SJSA1 (cell line): ENCODE measurements at places on chromosomes 13 and 19. TPM values are rescaled to one million over a fixed set of nuclear protein-coding genes. Genes with fewer than 3 reads are reported as not detected.
A peak's percentile ranks its signal among the peaks of the same experiment; 100 is the strongest.

- DNase-seq, result no peak
- peaks cover 6% of the 10 kb centered on the region; the same call in 1 of the 2 replicates for H3K27me3 ChIP-seq
- no peaks in the 10 kb centered on the region for H3K36me3 ChIP-seq
- H3K27ac ChIP-seq, result no peak overlapping the region
- H3K4me3 ChIP-seq, result no peak overlapping the region
Observed at GRCh38 chr19:29837448-29837981, 25.7 kb downstream of the CCNE1 start.

DNA sequence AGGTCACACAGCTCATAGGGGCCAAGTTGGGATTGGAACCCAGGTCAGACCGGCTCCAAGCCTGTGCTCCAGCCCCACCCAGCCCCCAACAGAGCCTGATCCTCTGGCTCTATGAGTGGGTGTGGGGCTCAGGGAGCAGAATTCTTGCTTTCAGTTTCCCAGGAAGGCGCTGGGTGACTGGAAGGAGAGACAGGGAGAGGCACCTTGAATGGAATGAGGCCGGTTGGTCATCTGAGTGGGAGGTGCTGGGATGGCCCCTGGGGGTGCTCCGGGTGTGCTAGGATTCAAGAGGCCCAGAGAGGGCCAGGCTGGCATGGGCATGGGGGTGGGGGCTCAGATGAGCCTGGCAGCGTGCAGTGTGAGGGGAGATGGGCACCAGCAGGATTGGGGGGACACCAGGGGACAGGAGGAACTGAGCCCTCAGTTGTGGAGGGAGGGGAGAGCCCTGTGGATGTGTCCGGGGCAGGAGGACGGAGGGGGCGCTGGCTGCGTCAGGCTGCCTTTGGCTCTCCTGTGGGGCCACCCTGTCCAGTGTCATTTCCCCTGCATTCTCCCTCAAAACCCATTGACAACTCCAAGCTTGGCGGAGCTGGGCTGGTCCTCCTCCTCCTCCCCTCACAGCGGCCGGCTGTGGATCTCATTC, 31.2 kb upstream of the ANKRD10 start:
- no peak for DNase-seq
- no peak overlapping the region for H3K27ac ChIP-seq
- no peak overlapping the region for H3K4me3 ChIP-seq
- H3K36me3 ChIP-seq, result no peaks in the 10 kb centered on the region
- no peaks in the 10 kb centered on the region for H3K27me3 ChIP-seq

The KLK14 gene
- total RNA-seq, result not detected in 2 replicates

The OSCAR gene
- total RNA-seq, result not detected in 2 replicates

DNA sequence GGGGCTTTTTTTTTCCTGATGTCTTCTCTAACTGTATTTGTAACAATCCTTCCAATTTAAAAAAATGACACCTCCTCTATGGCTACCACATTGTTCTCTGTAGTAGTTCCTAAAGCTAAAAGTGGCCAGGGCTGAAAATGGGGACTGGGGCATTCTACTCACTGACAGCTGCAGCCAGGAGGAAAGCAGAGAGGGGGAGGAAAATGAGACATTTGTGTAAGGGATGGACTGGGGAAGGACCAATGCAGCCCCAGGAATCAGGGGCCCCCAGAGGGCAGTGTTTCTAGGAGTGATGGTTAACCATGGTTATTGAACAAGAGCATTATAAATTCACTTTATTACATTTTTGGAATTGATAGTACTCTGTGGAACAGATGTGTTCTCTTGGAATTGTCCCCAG, 34.3 kb upstream of the C1QTNF9 start:
- no peak overlapping the region for H3K27ac ChIP-seq
- no peaks in the 10 kb centered on the region for H3K27me3 ChIP-seq
- H3K4me1 ChIP-seq, result peaks cover 23% of the 10 kb centered on the region
- H3K36me3 ChIP-seq, result no peaks in the 10 kb centered on the region
- no peak overlapping the region for H3K4me3 ChIP-seq

DNA sequence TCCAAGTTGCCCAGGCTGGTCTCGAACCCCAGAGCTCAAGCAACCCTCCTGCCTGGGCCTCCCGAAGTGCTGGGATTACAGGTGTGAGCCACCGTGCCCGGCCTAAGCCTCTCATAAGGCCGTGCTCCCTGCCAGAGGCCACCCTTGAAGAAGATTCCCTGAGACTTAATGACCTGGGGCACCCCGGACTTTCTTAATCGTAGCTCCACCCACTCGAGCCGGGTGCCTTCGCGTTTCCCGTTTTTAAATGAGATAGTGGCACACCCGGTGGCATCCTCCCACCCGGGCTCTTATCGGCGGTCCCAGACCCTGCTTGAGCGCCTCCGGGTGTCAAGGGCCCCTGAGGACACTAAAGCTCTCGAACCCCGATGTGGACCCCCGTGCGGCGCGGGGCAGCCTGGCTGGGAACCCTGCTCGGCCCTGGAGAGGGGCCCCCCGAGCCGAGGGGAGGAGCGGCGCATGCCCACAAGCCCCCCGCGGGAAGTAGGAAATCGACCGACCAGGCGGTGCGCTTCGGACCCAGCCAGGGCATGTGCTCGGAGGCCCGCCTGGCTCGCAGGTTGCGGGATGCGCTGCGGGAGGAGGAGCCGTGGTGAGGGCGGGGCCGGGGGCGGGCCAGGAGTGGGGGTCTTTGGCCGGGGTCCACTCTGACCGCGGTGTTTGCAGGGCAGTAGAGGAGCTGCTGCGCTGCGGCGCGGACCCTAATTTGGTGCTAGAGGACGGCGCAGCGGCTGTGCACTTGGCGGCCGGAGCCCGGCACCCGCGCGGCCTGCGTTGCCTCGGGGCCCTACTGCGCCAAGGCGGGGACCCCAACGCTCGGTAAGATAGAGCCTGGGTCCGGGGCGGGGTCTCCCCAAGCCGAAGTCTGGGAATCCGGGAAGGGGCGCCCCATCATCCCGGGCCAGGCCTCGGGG, at the start of gene ANKLE1:
Gene ANKLE1 (plus strand): TSS at position 511 of the 914 bp plus-strand sequence. CDS start 20 bp downstream, at position 531.
- H3K27me3 ChIP-seq, result peaks cover 14% of the 10 kb centered on the region
- no peak within 1 kb of the TSS for H3K27ac ChIP-seq
- peaks cover 16% of the 10 kb centered on the region for H3K4me1 ChIP-seq
- DNase-seq, result no peak
- H3K36me3 ChIP-seq, result peaks cover 15% of the 10 kb centered on the region
- H3K4me3 ChIP-seq, result 0 out of 2 replicates have a peak within 1 kb of the TSS, but pooled peaks have one; percentile 6

GRCh38 chr13:29104461-29104860, 284.3 kb downstream of the MTUS2 start:
- H3K36me3 ChIP-seq, result no peaks in the 10 kb centered on the region
- no peaks in the 10 kb centered on the region for H3K4me1 ChIP-seq
- H3K27me3 ChIP-seq, result no peaks in the 10 kb centered on the region
- no peak overlapping the region for H3K4me3 ChIP-seq
- DNase-seq, result no peak

DNA sequence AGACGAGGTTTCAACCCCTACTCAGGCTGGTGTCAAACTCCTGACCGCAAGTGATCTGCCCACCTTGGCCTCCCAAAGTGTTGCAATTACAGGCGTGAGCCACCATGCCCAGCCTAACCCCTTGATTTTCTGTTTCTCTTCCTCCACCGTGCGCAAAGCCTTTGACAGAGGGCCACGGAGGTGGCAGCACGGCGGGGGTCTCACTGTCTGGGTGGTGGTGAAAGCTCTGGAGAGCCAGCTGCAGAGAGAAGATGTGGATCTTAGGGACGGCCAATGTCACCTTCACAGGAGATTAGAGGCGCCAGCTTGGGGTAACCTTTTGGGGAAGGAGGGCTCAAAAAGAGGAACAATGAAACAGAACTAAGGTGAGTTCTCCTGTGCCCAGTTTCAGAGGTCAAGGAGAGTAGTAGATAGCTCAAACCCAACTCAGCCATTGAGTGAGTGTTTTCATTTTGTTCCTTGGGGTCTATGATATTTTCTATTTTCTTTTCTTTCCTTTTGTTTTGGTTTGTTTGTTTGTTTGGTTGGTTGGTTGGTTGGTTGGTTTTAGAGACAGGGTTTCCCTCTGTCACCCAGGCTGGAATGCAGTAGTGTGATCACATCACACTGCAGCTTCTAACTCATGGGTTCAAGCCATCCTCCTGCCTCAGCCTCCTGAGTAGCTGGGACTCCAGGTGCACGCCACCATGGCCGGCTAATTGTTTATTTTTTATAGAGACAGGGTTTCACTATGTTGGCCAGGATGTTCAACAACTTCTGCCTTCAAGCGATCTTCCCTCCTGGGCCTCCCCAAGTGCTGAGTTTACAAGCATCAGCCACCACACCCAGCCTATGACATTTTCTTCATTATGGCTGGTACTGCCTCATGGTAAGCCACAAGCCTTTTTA, 37.7 kb downstream of the GPR42 start:
- no peaks in the 10 kb centered on the region for H3K36me3 ChIP-seq
- peaks cover 9% of the 10 kb centered on the region; the same call in 1 of the 2 replicates for H3K4me1 ChIP-seq
- no peak for DNase-seq
- H3K27ac ChIP-seq, result no peak overlapping the region
- no peak overlapping the region for H3K4me3 ChIP-seq

GRCh38 chr19:39514840-39515550, at the start of gene SELENOV:
Gene SELENOV (plus strand): TSS chr19:39515139. CDS start chr19:39515213, 74 bp downstream.
- H3K4me1 ChIP-seq, result peaks cover 10% of the 10 kb centered on the region
- no peak for DNase-seq
- H3K27ac ChIP-seq, result no peak within 1 kb of the TSS
- peaks cover 48% of the 10 kb centered on the region for H3K27me3 ChIP-seq
- no peaks in the 10 kb centered on the region for H3K36me3 ChIP-seq
- no peak within 1 kb of the TSS for H3K4me3 ChIP-seq

- no peaks in the 10 kb centered on the region for H3K4me1 ChIP-seq
- no peak overlapping the region for H3K4me3 ChIP-seq
- DNase-seq, result no peak
- no peaks in the 10 kb centered on the region for H3K27me3 ChIP-seq
Observed at GRCh38 chr13:89746554-89746953, 1600.9 kb upstream of the MIR17HG start.

- peak; percentile 93 for DNase-seq
- peak within 1 kb of the TSS; percentile 51 for H3K4me3 ChIP-seq
- H3K4me1 ChIP-seq, result peaks cover 12% of the 10 kb centered on the region
- H3K27me3 ChIP-seq, result no peaks in the 10 kb centered on the region
Observed at GRCh38 chr19:44051650-44052402, at the start of gene ZNF223. Gene ZNF223 (plus strand): TSS chr19:44052036. CDS start chr19:44055177, 3,141 bp downstream.

The BRSK1 gene
- 8.5 and 10.3 TPM in 2 replicates for total RNA-seq

DNA sequence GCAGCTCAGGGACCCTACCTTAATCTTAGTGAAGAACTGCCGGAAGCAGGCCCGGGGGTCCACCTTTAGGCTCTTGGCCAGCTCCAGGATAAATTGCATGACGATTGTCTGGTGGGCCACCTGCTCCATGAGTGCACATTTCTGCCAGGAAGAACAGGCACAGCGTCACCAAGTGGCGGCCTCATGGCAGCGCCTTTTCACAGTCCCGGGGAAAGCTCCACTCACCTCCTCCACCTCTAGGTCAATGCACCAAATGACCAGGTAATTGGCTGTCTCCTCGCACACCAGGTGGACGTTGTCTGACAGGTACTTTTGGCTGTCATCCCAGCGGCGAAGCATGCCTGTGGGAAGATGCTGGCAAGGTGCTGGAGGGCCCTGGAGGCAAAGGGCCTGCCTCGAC, 8.3 kb downstream of the CDC37 start:
- H3K36me3 ChIP-seq, result peaks cover 85% of the 10 kb centered on the region
- H3K4me3 ChIP-seq, result no peak overlapping the region
- no peaks in the 10 kb centered on the region for H3K4me1 ChIP-seq
- H3K27me3 ChIP-seq, result no peaks in the 10 kb centered on the region

DNA sequence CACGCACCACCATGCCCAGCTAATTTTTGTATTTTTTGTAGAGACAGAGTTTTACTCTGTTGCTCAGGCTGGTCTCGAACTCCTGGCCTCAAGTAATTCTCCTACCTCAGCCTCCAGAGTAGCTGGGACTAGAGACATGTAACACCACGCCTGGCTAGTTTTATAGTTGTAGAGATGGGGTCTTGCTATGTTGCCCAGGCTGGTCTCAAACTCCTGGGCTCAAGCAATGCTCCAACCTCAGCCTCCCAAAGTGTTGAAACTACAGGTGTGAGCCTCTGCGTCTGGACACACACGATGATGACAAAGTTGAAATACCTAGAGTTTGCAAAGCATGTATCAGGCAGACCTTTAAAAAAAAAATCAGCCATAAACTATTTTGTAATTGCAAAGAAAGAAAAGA, 4.6 kb upstream of the PTOV1 start:
- no peak for DNase-seq
- H3K4me3 ChIP-seq, result no peak overlapping the region
- peaks cover 23% of the 10 kb centered on the region for H3K4me1 ChIP-seq
- H3K36me3 ChIP-seq, result peaks cover 5% of the 10 kb centered on the region; the same call in 1 of the 2 replicates
- no peaks in the 10 kb centered on the region for H3K27me3 ChIP-seq

- H3K4me3 ChIP-seq, result no peak overlapping the region
- no peak overlapping the region for H3K27ac ChIP-seq
- no peak for DNase-seq
- peaks cover 6% of the 10 kb centered on the region for H3K27me3 ChIP-seq
- no peaks in the 10 kb centered on the region for H3K36me3 ChIP-seq
Observed at GRCh38 chr13:51237386-51237785, 15.2 kb downstream of the FAM124A start.

DNA sequence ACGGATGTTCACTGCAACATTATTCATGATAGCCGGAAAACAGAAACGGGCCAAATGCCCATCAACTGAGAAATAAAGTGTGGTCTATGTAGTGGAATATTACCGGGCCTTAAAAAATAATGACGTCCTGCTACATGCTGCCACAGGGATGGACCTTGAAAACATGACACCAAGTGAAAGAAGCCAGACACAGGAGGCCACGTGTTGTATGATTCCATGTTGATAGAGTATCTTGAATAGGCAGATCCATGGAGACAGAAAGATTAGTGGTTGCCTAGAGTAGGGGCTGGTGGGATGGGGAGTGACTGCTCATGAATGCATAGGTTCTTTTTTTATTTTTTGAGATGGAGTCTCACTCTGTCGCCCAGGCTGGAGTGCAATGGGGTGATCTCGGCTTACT, 3.7 kb downstream of the AP2A1 start:
- no peak overlapping the region for H3K4me3 ChIP-seq
- H3K27me3 ChIP-seq, result no peaks in the 10 kb centered on the region
- peaks cover 33% of the 10 kb centered on the region for H3K36me3 ChIP-seq
- peaks cover 16% of the 10 kb centered on the region for H3K4me1 ChIP-seq

- peak; percentile 53 for DNase-seq
- no peaks in the 10 kb centered on the region for H3K36me3 ChIP-seq
- peaks cover 1% of the 10 kb centered on the region for H3K4me1 ChIP-seq
- H3K4me3 ChIP-seq, result no peak overlapping the region
- no peak overlapping the region for H3K27ac ChIP-seq
- H3K27me3 ChIP-seq, result peaks cover 48% of the 10 kb centered on the region
Observed at GRCh38 chr13:113764793-113765563, 6.0 kb downstream of the TMEM255B start.
